ENCODE measurements at places on chromosomes 2 and 18.

GRCh38 chr2:97845818-97846217, 132.4 kb downstream of the ZAP70 start:
- peak; percentile 17 for DNase-seq

GRCh38 chr2:157160111-157160510, 97.4 kb upstream of the GALNT5 start:
- no peak for DNase-seq

GRCh38 chr18:44837482-44838180, 156.9 kb downstream of the SETBP1 start:
- no peak for DNase-seq

DNA sequence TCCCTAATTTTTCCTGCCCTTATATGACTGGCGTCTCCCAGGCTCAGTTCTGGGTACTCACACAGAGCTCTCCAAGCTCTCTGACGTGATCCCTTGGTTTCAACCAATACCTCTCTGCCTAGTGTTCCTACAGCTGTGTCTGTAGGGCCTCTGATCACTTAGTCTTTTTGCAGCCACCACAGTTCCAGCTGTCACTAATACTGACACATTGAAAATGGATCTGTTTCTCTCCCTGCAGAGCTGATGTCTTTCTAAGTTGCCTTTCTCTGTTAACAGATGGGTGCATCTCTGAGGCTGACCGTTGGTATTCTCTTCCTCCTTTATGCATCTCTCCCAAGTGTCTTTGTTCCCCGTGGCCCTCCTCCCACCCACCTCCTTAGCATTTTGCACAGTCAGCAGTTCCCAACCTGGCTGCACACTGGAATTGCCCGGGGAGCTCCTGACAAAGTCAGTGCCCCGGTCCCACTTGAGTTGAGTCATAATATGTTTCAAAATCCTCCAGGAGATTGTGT, 62.5 kb downstream of the CERS6 start:
- DNase-seq, result no peak

DNA sequence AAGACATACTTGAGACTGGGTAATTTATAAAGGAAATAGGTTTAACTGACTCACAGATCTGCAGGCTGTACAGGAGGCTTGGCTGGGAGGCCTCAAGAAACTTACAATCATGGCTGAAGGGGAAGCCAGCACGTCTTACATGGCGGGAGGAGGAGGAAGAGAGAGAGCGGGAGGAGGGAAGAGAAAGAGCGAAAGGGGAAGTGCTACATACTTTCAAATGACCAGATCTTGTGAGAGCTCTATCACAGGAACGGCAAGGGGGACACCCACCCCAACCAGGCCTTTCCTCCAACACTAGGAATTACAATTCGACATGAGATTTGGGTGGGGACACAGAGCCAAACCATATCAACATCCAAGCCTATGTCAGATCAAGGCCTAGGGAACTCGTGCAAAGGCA, 24.2 kb downstream of the MYL12B start:
- DNase-seq, result no peak

DNA sequence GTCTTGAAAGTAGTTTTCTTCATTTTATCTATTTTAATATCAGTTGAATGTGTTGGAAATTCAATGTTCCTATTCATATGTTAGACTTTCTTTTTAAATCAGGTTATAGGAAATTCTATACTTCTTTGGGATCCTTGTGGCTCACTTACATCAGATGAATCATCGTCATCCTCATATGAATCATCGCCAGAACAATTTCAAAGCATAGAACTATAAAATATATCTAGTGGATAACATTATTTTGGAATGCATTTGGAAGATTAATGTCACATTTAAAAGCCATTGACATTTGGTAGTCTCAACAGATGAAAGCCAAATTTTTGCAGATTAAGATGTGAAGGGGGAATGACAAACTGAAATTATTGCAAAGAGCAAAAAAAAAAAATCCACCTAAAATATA, 94.1 kb downstream of the FAM161A start:
- DNase-seq, result peak; percentile 13
